Glomerular endothelial cell (primary cell): ENCODE measurements at places on chromosomes 4 and X.

GRCh38 chrX:38803243-38803587 is 2.0 kb downstream of the MID1IP1 start:
- DNase-seq: no peak

GRCh38 chr4:183141997-183142396 is 42.9 kb downstream of the WWC2 start:
- no peak for DNase-seq

GRCh38 chr4:3304831-3305609 is 12.2 kb downstream of the RGS12 start:
- no peak for DNase-seq

GRCh38 chr4:39237179-39237578 is 54.9 kb downstream of the WDR19 start:
- DNase-seq: no peak

DNA sequence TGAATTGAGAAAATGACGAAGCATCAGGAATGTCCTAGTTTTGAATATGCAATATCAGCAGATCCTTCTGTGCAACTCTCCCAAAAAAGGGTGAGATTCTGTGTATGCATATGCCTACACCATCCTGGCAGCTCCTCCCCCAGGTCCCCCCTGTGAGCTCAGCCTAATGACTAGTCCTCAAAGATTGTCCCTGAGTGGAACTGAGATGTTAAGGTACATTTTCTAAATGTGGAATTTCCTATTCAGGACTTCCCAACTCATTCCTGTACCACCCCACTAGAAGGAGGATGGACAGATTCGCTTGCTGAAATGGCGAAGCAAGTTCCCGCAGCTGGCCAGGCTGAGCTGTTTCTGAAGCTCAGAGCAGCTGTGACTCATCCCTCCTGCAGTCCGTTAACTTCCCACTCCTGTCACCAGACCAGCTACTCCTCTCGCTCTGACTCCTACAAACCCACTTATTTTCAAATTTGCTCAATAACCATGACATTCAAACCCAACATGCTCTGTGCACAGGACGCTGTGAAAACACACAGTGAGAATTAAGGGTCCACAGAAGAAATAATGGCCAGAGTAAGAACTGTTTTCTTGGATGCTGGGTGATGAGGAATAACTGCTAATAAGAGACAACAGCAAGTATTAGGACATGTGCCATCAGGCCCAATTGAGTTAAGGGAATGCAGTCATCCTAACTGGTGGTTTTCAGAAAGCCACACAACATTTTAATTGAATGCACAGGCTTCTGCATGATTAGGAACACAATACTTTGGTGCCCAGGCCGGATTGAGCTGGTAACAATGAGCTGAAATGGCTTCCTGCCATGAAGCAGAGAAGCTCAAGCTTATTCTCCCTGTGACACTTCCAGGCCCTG is 40.0 kb upstream of the IRF2 start:
- no peak for DNase-seq

GRCh38 chrX:34880656-34881055 is 61.9 kb upstream of the FAM47B start:
- no peak for DNase-seq

- no peak for DNase-seq
These were observed 339.5 kb downstream of the DHX15 start for GRCh38 chr4:24244663-24245490.

DNA sequence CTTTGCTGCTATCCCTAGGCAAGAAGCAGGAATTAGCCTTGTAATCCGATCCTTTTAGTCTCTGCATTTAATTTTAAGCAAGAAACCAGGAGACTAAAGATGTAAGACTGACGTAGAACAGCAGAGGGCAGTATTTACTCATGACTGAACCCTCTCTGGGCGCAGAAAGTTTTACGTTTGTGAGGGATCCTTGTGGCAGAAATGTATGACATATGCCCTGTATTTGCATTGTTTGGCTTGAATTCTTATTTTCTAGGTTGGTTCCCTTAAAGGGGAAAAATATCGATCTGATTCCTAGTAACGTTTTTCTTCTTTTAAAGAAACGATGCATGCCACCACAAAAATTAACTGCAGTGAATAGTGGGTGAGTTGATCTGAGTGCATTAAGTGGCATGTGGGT is 1.3 kb upstream of the FAT4 start:
- DNase-seq: peak; percentile 95

DNA sequence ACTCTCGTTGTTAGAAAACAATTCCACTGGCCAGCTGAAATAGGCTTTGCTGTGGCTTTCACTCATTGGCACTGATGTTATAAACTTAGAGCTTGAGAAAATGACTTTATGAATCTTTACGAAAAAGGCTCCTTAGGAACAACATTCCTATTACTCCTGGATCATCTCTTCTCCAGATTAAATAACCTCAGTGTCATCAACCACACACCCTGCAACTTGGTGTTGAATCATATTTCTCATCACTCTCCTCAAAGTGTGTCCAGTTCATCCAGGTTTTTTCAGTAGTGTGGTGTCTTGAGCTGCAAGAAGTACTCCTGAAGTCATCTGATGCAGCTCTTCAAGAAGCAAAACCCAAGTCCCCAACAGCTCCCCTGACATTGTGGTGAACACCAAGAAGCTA is 28.1 kb upstream of the ANOS1 start:
- no peak for DNase-seq

DNA sequence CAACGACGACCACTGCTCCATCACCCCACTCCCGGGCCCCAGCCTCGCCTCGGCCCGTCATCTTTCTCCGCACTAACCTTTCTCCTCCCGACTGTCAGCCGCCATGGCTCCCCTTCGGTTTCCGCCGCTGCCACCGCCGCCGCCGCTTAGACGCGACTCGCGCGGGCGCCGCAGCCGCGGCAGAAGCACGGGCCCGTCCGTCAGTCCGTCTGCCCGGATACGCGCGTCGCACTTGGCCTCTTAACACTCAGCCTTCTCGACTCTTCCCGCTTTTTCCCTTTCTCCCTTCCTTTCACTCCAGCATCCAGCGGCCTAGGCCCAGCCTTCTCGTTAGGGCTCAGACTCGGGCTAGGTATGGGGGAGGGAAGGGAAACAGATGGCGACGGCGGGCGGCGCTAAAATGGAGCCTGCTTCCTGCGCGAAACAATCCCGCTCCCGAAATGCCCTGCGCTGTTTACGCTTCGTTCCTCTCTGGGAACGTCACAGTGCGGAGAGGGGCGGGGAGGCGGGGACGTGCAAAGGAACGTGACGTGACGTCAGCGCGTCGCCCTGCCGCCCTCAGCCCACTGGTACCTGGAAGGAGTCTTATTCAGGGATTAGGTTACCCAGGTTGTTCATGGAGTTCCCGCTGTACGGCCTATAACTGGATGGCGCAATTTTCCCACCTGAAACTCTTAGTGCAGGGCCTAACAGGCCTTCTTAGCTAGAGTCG is at the start of gene YTHDC1:
Gene YTHDC1 (minus strand): TSS at position 442 of the 712 bp plus-strand sequence. CDS start 337 bp downstream, at position 105.
- peak; percentile 81 for DNase-seq
